ENCODE measurements at places on chromosomes 11 and 22.

DNA sequence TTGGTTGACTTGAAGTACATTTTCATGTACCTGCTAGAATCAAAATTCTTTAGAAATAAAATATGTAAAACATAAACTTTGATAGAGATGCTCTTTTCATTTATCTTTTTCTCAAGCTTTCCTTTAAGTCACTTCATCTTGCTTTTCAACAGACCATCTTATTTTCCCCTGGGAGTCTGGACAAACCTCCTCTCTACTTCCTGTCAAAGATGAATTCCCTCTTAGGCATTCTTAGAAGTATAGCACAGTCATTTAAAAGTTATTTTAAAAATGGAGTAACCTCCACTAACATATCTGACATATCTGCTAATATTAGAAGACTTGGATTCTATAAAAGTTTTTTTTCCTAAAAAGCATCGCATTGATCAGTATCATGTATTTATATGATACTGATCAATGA lies 84.8 kb upstream of the PAX6 start:
- DNase-seq: no peak

DNA sequence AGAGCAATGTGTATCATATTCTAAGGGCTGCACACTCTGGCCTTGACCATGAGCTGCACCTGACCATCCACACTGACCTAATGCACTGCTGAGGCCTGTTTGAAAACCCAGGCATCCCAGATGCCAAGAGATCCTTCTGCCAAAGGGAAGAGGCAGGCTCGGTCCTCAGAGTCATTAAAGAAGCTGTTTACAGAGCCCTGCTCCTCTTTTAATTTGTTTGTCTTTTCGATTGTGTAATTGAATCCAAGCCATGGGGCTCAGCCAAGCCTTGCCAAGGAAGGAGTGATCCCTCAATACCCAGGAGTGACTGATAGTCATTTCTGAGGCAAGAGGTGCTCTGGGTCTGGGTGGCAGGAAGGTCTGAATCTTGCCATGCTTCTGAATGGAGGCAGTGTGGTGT lies 94.5 kb upstream of the ISX start:
- DNase-seq: no peak

- no peak for DNase-seq
Observed at GRCh38 chr22:46569848-46570695, 32.7 kb upstream of the CELSR1 start.

DNA sequence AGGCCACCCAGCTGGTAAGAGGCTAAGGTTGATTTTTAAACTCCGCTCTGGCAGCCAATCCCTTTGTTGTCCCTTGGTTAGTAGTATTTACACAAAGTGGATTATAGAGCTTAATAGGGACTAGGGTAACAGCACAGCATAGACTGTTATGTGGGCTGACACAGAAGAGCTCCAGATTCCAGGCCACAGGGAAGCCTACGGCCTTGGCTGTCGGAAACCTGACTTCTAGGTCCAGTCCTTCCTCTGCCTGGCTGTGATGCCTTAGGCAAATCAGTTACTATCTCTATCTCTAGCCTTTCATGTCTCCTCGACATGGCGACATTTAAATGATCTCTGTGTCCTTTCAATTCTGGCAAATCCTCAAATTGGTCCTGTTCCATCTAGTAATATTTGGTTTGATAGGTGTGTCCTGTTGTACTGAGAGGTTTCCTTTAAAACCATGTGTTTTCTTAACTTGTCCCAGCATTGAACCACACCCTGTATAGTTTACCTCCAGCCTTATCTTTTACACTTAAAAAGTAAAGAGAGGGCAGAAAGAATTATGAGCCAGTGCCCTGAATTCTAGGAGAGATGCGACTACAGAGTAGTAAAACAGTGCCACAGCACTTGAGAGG lies 4.2 kb downstream of the MMP1 start:
- DNase-seq: no peak

DNA sequence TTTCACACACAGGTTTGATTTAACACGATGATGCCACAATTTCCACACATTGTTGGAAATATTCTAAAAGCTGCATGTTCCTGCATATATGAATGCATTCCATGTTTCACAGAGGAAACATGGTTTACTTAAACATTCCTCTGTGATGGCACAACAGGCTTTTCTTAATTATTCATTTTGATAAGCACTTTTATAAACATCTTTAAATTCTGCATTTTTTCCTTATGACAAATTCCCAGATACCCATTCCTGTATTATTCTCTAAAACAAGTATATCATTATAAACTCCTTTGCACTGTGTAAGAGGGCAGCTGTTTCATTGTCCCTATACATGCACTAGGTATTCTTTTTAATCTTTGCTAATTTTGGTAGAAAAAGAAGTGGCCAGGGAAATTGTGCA lies 532.3 kb downstream of the SOX6 start:
- DNase-seq: no peak

DNA sequence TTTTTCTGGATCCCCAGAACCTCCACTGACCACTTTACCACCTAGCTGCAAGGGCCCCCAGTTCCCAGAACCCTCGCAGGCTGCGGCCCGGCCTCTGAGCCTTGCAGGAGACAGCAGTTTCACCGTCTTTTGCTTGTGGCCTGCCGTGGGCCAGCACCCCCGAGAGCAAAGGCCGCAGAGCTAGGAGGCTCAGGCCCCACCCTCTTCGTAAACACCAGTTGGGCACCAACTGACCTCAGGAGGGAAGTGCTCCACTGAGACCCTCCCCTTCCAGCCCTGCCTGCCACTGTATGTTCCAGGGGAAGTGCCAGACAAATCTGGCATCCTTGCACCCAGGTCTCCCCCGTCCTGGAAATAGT lies 23.4 kb upstream of the CREB3L1 start:
- DNase-seq: no peak

DNA sequence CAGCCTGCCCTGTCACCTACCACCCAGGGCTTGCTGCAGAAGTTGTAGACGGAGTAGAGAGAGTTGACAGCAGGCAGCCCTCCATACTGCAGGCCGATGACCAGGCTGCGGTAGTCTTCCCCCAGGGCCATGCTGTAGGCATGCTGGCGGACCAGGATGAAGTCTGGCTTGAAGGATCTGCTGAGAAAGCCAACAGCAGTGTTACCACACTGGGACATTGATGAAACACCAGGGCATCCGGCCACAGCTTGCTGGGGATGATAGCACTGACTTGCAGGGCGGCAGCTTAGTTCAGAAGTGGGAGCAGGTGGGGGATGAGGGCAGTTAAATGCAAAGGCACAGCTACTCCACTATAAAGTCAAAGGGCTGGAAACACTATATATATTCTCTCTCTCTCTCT lies 67.4 kb downstream of the TIMP3 start:
- DNase-seq: no peak

DNA sequence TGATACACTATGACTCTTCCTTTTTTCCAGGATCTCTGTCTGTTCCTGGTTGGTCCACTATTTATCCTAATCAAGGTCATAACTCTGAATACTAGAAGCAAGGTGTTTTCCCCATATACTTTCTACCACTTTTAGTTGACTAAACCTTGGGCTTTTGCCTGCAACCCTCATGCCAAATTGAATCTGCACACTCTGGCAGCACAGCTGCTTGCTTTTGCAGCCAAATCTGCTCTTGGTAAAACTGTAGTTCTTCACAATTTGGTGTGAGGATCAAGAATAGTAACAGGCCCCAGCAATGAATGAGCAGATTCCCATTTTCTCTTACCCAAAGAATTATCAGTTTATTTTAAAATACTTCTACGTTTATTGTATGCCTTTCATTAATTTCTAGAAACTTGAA lies 586.5 kb upstream of the CNTN5 start:
- no peak for DNase-seq

- no peak for DNase-seq
Observed at GRCh38 chr11:94866231-94866822, 98.2 kb downstream of the AMOTL1 start.

- no peak for DNase-seq
Observed at GRCh38 chr22:45064313-45065278, 54.8 kb upstream of the PHF21B start.

DNA sequence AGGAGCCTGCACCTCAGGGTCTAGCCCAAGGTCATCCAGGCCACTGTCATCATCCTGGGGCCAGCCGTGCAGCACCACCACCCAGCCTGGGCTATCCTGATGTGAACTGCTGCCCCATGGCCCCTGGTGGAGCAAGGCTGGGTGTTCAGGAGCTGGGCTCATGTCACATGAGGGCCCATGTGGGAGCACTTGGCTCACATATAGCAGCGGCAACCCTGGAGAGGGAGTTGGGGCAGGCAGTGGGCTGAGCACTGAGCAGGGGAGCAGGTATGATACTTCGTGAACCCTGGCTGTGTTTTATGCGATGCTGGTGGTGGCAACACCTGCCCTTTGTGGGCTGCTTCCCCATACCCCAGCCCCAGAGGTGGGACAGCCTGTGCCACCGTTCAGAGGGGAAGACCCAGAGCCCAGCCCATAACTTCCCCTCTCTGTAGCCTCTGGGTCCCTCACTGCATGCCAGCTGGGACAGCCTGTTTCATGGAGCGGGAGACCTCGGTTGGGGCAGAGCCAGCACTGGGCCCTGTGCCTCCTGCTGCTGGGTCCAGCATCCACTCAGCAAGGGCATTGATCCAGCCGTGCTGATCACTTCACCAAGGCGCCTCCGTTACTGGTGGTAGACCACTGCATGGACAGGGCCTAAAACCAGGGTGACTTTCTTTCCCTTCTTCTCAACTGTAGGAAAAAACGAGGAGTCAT lies 62.5 kb upstream of the SUSD2 start:
- DNase-seq: no peak

- DNase-seq: no peak
Observed at GRCh38 chr11:68262544-68262827, 9.3 kb downstream of the C11orf24 start.

GRCh38 chr11:32894149-32894827 lies 1.7 kb downstream of the QSER1 start:
- no peak for DNase-seq

DNA sequence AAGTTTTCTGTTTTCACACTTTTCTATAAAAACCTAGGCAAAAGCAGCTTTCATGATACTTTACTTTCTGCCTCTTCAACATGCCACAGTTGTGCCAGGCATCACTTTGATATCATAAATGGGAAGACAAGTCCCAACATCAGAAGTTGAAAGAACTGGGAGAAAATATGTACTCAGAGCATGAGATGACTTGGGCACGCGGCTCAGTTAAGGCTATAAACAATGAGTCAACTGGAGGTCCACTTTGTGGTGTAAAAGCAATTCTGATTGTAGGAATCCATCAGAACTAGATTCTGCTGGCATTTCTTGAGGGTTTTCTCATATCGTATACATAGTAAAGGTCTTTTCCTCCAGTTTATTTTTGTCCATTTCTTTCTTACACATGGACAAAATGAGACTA lies 109.7 kb upstream of the USP47 start:
- DNase-seq: no peak

DNA sequence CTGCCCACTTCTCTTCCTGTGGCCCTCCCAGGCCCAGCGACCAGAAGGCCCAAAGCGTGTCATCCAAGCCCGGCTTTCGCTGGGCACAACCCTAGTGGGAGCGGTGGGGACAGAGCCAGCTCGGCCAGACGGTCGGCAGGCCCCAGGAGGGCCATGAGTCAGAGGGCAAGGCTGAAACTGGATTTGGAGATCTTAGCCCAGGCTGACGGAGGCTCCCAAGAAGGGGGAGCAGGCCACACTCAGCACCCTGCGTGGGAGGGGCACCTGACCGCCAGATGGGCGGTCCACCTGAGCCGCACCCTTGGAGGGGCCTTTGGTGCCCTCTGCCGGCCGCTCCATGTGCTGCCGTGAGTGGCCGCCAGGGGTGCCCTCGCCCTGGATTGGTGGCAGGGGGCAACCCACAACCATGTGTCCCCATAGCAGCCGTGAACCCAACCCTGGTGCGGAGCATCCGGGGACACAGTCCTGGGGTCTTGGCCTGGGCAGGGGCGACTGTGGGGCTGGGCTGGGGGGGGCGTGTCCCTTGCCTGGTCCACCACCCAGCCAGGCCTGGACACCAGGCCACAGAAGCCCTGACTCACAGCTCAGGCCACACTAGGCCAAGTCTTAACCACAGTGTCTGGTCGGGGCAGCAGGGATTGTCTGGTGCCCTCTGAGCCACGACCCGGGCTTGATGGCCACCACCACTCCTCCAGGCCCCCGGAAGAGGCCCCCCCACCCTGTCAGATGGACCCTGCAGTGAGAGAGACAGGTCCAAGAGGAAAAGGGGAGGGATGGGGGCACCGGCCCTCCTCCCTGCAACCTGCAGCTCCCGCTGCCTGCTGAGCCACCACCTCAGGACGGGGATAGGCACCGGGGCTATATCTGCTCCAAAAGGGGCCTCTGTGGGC lies 19.2 kb upstream of the TALDO1 start:
- DNase-seq: peak; percentile 59

- DNase-seq: peak; percentile 11
Observed at GRCh38 chr11:113532697-113533424, 57.7 kb upstream of the DRD2 start.

DNA sequence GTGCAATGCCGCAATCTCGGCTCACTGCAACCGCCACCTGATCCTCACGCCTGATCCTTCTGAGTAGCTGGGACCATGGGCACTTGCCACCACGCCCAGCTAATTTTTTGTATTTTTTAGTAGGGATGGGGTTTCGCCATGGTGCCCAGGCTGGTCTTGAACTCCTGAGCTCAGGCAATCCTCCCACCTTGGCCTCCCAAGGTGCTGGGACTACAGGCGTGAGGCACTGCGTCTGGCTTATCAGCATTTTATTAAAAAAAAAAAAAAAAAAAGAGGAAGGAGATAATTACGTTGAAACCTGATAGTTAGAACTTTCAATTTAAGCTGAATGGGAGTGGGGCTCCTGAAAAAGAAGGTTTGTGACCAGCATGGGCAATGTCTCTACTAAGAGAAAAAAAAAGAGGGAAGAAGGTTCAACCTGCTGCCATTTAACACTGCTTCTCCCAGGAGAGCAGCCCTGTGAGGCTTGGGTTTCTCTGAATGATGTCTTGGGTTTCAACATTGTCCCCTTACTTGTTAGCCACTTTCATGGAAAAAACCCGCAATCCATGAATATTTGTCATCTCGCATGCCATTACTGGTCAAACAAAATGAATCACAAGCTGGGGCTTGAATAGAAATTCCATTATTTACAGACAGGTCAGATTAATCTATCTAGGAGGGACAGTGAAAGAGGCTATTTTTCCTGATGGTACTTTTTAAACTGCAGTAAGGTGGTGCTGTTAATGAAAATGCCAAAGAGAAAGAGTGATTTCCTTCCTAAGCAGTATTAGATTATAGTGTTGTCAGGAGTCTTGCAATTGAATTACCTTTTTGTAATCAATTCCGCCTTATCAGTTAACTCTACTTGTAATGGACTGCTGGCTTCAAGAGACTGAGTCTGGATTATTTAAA lies 72.5 kb downstream of the PACS1 start:
- no peak for DNase-seq

GRCh38 chr11:119056421-119056999 lies 495 bp downstream of the HYOU1 start:
- DNase-seq: peak; percentile 6
